ENCODE measurements at places on chromosomes 16 and 17. TPM values are rescaled to one million over a fixed set of nuclear protein-coding genes. Genes with fewer than 3 reads are reported as not detected.

Gene WNT3
- 4.7 TPM for total RNA-seq

Gene NXN
- 27.1 TPM for total RNA-seq

Gene RNF43
- 0.17 TPM for total RNA-seq

Gene ZACN
- total RNA-seq = 0.16 TPM

Gene KRTAP2-2
- total RNA-seq = not detected

Gene SLC5A10
- 0.23 TPM for total RNA-seq

Gene GDPD3
- total RNA-seq = 2.0 TPM

Gene SLC6A2
- 0.08 TPM for total RNA-seq

Gene KCNJ18
- total RNA-seq = not detected

Gene KRT13
- 0.40 TPM for total RNA-seq

Gene ACAP1
- 4.0 TPM for total RNA-seq

Gene LRRC37A3
- 1.8 TPM for total RNA-seq

Gene KRTAP4-4
- not detected for total RNA-seq

Gene GALK1
- 70.0 TPM for total RNA-seq

Gene SHISA6
- not detected for total RNA-seq

Gene ABCC11
- 0.16 TPM for total RNA-seq

Gene WNT9B
- total RNA-seq = not detected

Gene APRT
- total RNA-seq = 431 TPM

Gene CLDN9
- total RNA-seq = 0.39 TPM

Gene TBC1D3
- total RNA-seq = not detected

Gene BCL6B
- total RNA-seq = not detected

Gene VTN
- total RNA-seq = 19.9 TPM

Gene SOCS1
- total RNA-seq = 2.6 TPM

Gene CCL5
- total RNA-seq = 0.92 TPM
